Hindlimb muscle (tissue), 1 donor: ENCODE measurements at places on chromosomes 1 and 21.

DNA sequence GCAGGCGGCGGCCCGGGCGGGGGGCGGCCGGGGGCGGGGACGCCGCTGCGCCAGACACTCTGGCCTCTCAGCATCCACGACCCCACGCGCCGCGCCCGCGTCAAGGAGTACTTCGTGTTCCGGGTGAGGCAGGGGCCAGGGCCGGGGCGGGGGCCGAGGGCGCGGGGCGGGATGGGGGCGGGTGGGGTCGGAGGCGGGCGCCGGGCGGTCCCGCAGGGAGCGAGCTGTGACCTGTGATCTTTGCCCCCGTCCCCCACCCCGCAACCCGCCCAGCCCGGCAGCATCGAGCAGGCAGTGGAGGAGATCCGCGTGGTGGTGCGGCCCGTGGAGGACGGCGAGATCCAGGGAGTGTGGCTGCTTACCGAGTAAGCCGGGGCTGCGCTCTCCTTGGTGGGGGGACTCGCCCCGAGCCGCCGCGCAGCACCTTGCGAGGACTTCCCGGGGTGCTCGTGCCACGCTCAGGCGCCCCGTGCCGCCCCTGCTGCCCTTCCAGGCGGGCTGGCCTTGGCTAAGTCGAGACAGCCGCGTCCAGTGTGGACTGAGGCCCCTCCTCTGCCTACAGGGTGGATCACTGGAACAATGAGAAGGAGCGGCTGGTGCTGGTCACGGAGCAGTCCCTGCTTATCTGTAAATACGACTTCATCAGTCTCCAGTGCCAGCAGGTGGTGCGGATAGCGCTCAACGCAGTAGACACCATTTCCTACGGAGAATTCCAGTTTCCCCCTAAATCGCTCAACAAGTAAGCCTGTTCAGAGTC lies 514 bp downstream of the TPRG1L start:
- DNase-seq: no peak

- no peak for DNase-seq
Measured at GRCh38 chr1:76687307-76688175, 179.7 kb upstream of the ST6GALNAC5 start.

DNA sequence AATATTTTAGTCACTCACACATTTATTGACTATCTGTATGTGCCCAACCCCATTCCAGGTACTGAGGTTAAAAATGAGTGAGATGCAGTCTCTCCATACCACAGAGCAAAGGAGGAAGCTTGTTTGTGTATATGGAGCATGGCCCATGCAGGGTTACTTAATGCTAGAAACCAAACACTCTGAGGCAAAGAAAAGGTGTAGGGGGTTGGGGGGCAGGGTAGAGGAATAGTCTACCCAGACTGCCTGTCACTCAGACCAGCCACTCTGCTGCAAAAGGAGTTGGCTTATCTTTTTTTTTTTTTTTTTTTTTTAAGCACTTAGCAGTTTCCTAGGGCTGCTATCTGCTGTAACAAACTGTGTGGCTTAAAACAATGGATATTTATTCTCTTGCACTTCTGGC lies 19.8 kb downstream of the PGM1 start:
- no peak for DNase-seq

- DNase-seq: no peak
Measured at GRCh38 chr1:199759268-199759730, 268.2 kb upstream of the NR5A2 start.

- DNase-seq: no peak
Measured at GRCh38 chr21:36044056-36044455, 16.3 kb downstream of the SETD4 start.

DNA sequence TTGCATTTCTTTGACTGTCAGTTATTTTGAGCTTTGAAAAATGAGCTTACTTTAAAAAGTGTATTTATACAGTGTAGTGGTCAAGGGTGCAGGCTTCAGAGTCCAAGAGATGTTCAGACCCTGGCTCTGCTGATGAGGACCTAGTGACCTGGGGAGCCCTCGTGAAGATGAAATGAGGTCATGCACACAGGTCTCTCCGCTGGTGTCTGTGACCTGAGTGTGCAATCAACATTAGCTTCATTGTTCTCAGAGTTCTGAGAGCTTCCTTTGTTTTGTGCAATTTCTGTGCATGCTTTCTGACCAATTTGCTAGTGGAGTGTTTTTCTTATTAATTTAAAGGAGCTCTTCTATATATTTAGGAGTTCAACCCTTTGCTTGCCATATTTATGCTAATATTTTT lies 71.3 kb downstream of the RIPK4 start:
- DNase-seq: no peak

GRCh38 chr1:236733653-236734052 lies 47.4 kb downstream of the ACTN2 start:
- DNase-seq: no peak

DNA sequence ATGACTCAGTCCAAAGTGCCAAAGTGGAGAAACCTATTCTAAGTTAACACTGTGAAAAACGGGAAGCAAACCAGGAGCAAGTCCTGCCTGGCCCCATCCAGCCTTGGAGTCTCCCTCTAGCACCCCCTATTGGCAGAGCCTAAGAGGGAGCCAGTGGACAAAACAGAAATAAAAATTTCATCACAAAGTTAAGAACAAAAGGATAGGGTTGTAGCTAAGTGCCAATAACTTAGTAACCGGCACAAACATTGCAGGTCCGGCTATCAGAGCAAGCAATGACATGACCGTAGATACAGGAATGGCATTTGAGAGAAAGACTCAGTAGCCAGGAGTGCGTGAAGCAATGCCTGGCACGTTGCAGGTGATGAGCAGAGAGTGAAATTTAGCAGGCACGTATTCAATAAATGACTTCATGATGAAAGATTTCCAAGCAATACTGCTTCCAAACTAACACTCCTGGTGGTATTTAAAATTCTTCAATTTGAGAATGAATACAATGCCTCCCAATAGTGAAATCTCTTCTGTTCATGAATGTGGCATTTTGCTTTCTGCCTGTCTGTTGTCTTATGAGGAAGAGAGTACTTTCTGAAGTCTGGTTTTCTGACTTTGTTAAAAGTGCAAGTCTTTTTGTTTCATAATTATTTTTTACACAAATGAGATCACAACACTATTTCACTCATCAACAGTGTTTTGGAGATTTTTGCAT lies 391.0 kb downstream of the OMA1 start:
- no peak for DNase-seq

GRCh38 chr1:153262462-153263157 lies 3.1 kb downstream of the LORICRIN start:
- no peak for DNase-seq

- no peak for DNase-seq
Measured at GRCh38 chr1:248847956-248848561, 10.0 kb downstream of the ZNF672 start.

GRCh38 chr1:112722601-112723510 lies 7.7 kb upstream of the PPM1J start:
- DNase-seq: no peak

DNA sequence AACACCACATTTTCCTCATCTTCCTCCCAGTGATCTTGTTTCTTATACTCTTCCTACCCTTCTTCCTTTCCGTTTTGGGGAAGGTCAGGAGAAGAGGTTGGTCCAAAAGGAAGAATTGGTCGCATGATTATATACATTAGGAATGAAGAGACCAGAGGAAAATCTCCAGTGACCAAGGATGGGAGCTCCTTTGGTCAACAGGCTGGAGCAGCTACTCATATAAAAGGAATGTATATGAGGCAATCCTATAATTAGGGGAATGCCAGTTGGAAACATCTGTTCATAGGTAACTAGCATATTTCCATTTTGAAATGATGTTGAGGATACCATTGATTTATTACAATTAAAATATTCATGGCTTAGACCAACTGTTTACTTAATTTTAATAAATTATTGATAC lies 114.5 kb downstream of the LRRC40 start:
- DNase-seq: no peak

- no peak for DNase-seq
Measured at GRCh38 chr1:8426996-8427395, 109.1 kb downstream of the SLC45A1 start.

- DNase-seq: no peak
Measured at GRCh38 chr1:54325703-54326461, 80.3 kb downstream of the SSBP3 start.

DNA sequence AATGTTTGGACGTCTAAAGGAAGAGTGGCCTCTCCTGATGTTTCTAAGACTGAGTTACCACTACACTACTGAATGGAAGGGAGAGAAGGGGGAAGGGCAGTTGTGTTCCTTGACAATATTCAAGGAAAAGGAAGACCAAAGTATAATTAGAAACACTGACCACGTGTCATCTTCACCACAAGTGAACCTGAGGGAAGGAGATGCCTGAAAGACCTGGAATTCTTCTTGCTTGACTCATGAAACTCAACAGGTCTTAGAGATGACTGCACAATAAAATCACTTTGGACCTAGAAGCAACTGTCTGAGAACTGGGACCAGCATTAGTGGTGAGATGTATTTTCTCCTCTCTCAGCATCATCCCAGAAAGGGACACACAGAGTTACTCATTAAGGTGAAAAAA lies 56.7 kb downstream of the PTPN14 start:
- DNase-seq: no peak

DNA sequence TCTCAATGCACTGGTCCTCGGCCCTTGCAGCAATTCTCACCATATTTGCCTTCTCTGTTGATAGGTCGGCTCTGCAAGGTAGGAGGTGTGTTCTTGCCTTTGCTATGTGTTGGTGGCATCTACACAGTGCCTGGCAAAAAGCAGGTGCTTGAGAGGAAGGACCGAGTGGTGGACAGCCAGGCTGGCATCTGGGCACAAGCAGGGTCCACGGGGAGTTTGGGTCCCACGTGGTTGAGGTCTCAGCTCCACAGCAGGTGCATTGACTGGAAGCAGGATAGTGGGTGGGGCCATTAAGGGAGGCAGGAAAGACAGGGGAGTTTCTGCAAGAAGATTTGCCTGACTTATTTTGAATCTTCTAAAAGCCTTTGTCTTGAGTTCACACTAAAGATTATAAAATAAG lies 81.2 kb upstream of the WNT4 start:
- DNase-seq: no peak

DNA sequence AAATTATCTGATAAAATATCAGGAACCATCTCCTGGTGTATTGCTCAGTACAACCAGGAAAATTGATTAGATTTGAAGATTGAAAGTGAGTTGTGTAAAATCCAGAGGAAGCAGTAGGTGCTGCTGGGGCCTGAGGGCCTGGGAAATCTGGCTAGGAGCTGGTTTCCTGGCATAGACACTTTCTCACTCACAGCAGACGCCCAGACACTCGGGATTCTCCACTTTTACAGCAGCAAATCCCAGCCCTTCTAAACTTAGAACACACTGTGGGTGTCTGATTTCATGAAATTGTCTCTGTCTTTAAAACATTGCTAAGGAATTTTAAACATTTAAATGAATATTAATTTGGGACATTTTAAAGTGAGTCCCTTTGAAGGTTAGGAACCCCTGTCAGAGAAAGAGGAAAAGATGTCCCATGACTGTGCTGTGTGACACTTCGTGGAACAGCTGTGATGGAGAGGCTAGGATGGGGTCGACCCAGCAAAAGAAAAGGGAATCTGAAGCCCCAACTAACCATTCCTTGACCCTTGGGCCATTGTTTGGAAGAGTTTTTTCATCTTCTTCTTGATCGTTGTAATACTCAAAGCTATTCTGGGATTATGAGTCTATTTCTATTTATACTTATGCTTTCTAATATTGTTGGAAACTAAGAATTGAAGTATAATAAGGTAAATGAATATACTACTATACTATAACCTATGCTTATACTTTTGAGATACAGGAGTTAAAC lies 49.0 kb upstream of the VAMP3 start:
- DNase-seq: no peak

GRCh38 chr1:31773861-31774260 lies 9.7 kb upstream of the ADGRB2 start:
- no peak for DNase-seq

- no peak for DNase-seq
Measured at GRCh38 chr1:21924503-21925005, 12.6 kb downstream of the HSPG2 start.

- DNase-seq: no peak
Measured at GRCh38 chr1:1429671-1430073, 5.8 kb upstream of the VWA1 start.

DNA sequence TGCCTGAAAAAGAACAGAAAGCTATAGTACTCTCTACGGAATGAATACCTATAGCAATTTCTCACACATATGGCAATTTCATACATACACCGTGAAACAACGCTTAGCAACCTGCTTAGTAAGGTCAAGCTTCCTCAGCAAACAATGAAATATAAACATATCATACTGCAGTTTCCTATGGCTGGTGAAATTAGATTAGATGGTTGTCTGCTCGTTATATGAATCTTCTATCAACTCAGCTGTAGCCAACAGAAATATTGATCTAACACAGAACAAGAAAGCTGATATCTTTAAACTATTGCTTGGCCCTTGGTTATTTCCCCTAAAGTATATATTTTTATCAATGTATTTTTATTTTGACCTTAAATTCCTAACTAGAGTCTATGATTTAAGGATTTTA lies 187.8 kb downstream of the SLC44A5 start:
- no peak for DNase-seq

GRCh38 chr1:8077602-8078001 lies 51.5 kb upstream of the ERRFI1 start:
- no peak for DNase-seq

- no peak for DNase-seq
Measured at GRCh38 chr1:187336441-187337168, 507.9 kb downstream of the PLA2G4A start.

GRCh38 chr1:245365095-245366020 lies 210.6 kb downstream of the KIF26B start:
- DNase-seq: no peak

- DNase-seq: no peak
Measured at GRCh38 chr21:29775462-29775861, 164.3 kb downstream of the GRIK1 start.

DNA sequence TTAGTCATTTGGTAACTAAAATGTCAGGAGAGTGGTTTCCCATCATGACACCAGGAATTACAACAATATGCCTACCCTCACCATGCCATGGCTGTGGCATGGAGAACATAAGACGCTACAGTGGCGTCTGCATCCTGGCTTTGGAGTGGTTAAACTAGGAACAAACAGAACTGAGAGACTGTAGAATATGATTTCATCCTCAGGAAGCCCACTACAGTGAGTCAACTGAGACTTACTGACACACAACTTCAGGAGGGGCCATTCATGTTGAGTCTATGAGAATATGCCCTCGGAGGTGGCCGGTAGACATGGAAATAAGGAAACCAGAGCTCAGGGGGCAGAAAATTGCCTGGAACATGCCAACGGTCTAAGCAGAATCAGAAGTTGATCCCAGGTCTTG lies 5.9 kb upstream of the BACE2 start:
- DNase-seq: no peak

DNA sequence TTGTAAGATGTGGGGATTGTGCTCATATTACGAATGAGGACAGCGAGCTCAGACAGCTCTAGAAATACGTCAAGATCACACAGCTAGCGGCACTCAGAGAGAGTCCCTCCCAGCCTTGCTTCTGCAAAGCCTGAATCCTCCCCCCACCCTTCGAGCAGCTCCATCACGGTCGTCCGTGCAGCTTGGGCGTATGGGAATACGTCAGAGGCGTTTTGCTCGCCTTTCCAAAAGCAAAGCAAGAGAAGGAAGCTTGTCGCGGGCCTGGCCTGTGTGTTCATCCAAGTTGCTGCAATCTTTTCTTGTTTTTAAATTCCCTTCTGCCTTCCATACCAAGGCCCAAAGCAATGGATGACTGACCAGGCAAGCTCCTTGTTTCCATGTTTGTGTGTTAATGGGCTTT lies 125.5 kb upstream of the IRF2BP2 start:
- no peak for DNase-seq

- DNase-seq: no peak
Measured at GRCh38 chr21:31530897-31531705, 128.4 kb upstream of the SOD1 start.
